ENCODE measurements at places on chromosomes 3 and 15. TPM values are rescaled to one million over a fixed set of nuclear protein-coding genes. Genes with fewer than 3 reads are reported as not detected.
A peak's percentile ranks its signal among the peaks of the same experiment; 100 is the strongest.

- peak; percentile 15 for DNase-seq
These were observed 4.5 kb downstream of the SERPINI2 start for GRCh38 chr3:167469381-167469780.

Gene TLNRD1
- total RNA-seq: 4.5 TPM

Gene APBA2
- total RNA-seq: 7.1 TPM

DNA sequence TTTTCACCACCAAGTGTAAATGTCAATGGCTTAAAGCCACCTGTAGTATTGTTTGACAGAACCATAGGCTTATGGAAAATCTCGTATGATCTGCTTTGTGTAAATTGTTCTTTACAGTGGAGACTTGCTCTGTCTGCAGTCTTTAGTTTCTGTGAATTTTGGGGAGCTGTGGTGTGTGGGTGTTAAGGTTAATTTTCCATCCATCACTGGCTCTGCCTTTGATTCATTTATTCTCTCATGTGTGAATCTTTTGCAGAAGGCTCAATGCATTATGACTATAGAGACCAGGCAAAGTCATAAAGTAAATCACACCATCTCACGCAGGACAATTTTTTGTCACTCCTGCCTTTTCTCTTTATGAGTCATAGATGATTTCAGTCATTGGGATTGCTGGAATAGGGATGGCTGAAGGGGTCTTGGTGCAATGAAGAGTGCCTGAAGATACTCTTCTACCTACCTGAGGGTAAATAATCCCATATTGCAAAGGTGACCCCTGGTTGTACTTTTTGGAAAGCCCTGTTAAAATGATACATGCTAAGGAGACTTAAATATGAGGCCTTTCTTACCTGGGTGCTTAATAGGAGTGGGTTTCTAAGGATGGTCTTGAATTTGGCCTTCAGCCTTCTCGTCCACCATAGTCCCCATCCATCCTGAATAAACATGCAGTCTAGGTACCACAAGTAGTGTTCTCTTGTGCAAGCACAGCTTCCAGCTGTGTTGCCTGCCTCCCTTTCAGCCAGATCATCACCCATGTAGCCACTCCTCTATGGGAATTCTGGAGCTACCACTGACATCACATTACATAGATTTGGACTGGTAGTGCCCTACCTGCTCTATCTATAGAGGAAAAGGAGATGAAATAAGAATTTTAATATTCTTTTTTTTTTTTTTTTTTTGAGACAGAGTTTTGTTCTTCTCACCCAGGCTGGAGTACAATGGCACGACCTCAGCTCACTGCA lies 14.3 kb downstream of the TGFBR2 start:
- no peak for DNase-seq

Gene P2RY13
- total RNA-seq: 3.0 TPM

Gene GOLGA8H
- total RNA-seq: 1.2 TPM

DNA sequence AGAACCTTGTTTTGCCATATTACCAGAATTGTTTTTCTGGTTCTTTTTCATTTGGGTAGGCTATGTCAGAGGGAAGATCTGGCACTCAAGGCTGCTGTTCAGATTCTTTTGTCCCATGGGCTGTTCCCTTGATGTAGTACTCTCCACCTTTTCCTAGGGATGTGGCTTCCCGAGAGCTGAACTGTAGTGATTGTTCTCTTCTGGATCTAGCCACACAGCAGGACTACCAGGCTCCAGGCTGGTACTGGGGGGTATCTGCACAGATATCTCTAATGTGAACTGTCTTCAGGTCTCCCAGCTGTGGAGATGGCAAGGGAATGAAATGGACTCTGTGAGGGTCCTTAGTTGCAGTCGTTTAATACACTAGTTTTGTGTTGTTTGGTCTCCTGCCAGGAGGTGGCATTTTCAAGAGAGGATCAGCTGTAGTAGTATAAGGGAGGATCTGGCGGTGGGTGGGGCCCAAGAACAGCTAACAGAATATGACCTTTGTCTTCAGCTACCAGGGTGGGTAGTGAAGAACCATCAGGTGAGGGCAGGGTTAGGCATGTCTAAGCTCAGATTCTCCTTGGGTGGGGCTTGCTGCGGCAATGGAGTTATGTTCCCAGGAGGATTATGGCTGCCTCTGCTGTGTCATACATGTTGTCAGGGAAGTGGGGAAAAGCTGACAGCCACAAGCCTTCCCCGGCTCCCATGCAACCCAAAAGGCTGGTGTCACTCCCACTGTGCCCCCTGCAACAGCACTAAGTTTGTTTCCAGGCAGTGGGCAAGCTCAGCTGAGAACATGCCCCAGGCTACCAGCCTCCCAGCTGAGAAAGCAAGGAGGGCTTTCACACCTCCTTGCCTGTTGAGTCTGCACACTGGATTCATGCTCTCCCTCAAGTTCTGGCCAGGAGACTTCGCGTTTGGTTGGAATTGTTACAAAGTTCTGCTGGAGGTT lies 252.5 kb downstream of the ISL2 start:
- DNase-seq: no peak

GRCh38 chr3:182941719-182942118 lies 38.6 kb downstream of the DCUN1D1 start:
- no peak for DNase-seq

DNA sequence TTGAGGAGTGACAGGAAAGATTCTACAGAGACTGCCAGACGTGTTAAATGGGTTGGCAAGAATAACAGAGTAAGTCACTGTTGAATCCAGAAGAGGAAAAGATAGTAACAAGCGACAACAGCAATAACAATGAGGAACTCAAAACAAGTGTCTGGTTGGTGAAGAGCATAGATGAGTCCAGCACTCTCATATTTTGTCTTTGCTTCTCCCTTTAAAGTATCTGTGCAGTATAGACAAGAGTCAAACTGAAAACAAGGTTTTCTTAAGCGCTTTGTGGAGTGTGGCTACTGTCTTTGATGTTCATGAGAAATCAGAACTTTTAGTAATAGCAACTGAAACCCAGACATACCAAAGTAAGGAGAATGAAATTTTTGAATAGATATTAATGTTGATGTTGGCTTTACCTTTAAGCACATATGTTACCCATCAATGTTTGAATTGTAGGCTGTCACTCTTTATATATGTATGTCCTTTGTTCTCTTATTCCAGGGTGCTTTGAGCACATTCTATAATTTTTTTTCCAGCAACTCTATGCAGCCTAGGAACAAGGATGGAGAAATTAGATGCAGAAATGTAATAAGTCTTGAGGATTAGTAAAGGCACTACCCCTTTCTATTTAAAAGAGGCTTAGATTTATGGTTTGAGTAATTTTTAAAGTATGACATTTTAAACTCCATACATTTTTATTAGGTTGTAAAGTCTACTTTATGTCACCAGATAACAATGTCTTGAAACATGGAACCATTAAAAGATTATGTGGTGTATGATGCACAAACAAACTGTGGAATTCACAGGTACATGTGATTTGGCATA lies 185.5 kb downstream of the NFKBIZ start:
- no peak for DNase-seq

DNA sequence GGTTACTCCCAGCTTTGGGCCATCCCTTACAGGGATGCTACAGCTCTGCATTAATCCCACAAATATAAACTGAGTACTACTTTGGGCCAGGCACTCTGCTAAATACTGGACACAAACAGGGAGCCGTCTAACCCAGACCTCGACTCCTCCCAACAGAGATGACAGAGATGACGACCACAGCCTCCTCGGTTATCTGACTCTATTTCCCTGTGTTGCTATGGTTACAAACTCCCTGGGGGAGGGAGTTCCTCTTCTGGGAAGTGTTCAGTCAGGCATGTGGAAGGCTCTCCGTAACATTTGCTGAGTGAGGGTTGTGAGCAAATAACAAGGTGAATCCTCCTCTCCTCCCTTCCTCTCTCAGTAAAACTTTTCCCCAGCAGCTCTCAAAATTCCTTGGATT lies 6.7 kb upstream of the CMTM7 start:
- DNase-seq: peak; percentile 23

DNA sequence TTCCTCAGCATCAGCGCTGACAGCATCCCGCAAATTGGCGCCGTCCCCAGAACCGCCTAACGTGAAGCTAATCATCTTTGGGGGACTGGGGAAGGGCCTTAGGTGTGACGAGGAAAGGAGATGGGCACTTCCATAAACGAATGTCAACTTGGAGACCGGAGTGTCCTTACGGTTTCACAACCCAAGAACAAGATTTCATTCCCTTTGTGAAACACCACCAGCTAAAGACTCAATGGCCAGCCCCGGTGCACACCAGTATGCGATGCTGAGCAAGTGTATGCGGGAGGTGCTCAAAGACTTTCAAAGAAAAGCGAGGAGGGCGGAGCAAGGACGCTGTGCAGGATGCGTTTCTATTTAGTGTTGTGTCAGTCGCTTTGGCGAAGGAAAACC lies 759 bp upstream of the TTBK2 start:
- DNase-seq: no peak

- DNase-seq: no peak
These were observed 336.7 kb upstream of the TRIM42 start for GRCh38 chr3:140341203-140341602.

GRCh38 chr3:17149076-17149475 lies 264.3 kb downstream of the PLCL2 start:
- DNase-seq: no peak

DNA sequence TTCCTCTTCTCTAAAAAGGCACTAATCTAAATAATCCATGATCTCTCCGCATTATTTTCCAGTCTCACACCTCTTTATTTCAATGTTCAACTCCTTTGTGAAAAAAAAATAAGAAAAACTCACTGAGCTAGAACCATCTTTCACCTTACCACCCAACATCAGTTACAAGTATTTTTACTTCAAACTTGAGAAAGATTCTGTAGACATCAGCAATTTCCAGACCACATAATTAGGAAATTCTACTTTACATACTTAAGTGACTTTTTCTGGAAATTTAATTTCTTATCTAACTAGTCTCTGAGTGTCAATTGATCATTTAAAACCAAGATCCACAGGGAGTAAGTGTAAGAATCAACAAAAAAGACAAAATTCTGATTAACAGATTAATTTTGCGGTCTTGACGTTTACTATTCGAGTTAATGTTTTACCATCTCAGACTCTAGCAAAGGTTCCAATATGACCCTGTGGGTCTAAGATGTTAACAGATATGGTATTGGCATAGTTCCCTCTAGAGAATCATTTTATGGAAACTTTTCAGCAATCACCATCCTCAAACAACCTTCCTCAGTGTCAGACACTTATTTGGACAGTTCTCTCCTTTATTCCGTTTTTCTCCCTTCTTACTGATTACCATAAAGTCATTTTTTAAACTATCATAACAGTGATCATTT lies 5.1 kb downstream of the ATP13A3 start:
- DNase-seq: no peak

Gene RNU5B-1
- under 0.01 TPM for total RNA-seq

Gene NR1I2
- total RNA-seq: 0.10 TPM

DNA sequence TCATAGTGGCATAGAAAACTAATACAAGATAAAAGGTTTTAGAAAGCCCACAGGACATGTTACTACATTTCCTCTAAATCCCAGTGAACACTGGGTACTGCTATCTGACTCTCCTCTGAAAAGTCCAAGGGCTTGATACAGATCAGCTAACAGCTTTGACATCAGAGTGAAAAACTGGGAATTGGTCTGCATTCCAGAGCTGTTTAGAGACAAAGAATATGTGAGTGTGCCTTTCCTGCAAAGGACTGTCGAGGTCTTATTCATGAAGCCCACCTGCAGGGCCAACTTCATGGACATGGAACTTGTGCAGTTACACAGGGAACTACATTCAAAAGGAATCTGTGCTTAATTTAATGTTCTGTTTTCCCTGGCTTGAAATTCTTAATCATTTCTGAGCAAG lies 5.2 kb upstream of the TMCO5A start:
- no peak for DNase-seq

Gene KCNMB2
- total RNA-seq: 3.4 TPM

Gene COLQ
- 3.7 TPM for total RNA-seq

Gene TERC
- total RNA-seq: 69.1 TPM

DNA sequence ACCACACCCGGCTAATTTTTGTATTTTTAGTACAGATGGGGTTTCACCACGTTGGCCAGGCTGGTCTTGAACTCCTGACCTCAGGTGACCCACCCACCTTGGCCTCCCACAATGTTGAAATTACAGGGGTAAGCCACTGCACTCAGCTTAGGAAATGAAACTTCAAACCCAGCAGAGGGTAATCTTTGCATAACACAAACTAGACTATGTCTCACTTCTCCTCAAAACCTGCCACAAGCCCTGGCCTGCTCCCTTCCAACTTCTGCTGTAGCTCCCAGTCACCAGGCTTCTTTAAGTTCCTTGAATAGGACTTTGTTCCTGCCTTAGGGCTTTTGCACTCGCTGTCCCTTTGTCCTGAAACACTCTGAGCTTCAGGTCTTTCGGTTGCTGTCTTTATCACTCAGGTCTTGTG lies 39.2 kb upstream of the SEMA4B start:
- DNase-seq: no peak

Gene ACKR4
- total RNA-seq: 41.2 TPM

DNA sequence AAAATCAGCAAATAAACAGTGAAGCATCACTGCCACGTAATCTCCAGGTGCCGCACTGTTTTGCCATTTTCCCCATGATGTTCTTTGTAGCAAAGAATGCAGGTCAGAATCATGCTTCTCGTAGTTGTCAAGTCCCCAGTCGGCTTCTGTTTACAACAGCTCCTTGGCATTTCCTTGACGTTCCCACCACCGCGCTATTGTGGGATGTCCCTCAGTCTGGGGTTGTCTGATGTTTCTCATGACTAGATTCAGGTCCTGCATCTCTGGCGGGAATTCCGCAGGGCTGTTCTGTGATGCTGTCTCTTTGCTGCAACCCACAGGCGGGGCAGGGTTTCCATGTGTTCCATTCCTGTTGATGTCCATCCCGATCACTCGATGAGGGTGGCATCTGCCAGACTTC lies 117.9 kb upstream of the SMAD3 start:
- DNase-seq: no peak

Gene LRTM1
- 7.4 TPM for total RNA-seq

Gene AAGAB
- 19.4 TPM for total RNA-seq

GRCh38 chr3:21962456-21962855 lies 211.4 kb upstream of the ZNF385D start:
- no peak for DNase-seq

GRCh38 chr15:69158843-69159240 lies 1.6 kb upstream of the GLCE start:
- no peak for DNase-seq

Gene ARHGEF26
- total RNA-seq: 13.8 TPM

DNA sequence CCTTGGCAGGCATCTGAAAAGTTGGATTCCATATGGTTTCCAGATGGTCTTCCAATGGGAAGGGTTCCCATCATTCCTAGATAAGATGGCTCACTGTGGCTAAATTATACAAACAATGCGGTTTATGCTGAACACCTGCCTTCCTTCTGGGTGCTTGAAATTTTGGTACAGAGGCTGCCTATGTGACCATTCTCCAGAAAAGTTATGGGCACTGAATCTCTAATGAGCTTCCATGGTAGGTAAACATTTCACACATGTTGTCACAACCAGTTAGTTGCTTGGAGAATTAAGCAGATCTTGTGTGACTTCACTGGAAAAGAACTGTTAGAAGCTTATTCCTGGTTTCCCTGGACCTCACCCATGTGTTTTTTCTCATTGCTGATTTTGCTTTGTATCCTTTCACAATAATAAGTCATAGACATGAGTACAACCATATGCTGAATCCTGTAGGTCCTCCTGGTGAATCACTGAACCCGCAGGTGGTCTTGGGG lies 30.1 kb downstream of the PLOD2 start:
- no peak for DNase-seq

All from skin of body (tissue), 3 donors.